ENCODE measurements at places on chromosomes 6 and 20. TPM values are rescaled to one million over a fixed set of nuclear protein-coding genes. Genes with fewer than 3 reads are reported as not detected.

FLRT3 gene
- 1.8 TPM for polyA plus RNA-seq

NUDT3 gene
- 9.1 TPM for polyA plus RNA-seq

NT5E gene
- polyA plus RNA-seq = 178 TPM

BHLHE23 gene
- polyA plus RNA-seq = not detected

RGS17 gene
- 0.75 TPM for polyA plus RNA-seq

MYH7B gene
- polyA plus RNA-seq = 0.09 TPM

ENPP5 gene
- polyA plus RNA-seq = not detected

GRCh38 chr6:123899745-123900144 is 96.1 kb downstream of the NKAIN2 start:
- no peaks in the 10 kb centered on the region for H3K36me3 ChIP-seq
- H3K4me1 ChIP-seq = no peaks in the 10 kb centered on the region
- DNase-seq = no peak
- H3K27me3 ChIP-seq = no peaks in the 10 kb centered on the region
- H3K4me3 ChIP-seq = no peak overlapping the region

DNA sequence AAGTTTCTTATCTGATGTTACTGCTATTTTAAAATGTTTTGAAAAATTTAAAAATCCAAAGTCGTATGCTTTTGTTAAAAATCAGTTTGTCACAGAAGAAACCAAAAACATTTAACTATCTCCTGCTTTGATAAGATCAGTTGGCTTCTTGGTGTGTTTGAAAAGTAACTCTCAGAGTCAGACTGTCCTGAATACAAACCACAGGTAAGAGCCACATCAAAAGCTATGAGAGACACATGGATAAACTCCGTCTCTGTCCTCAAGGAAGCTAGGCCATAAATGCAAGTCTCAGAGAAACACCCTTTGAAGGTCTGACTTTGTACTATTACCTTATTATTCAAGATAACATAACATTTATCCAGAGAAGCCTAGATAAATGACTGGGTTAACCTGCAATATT is 7.7 kb downstream of the HBS1L start:
- DNase-seq = no peak
- H3K27me3 ChIP-seq = no peaks in the 10 kb centered on the region
- H3K36me3 ChIP-seq = peaks cover 12% of the 10 kb centered on the region
- no peak overlapping the region for H3K4me3 ChIP-seq
- H3K4me1 ChIP-seq = no peaks in the 10 kb centered on the region

GRCh38 chr6:108432792-108433191 is 127.9 kb upstream of the FOXO3 start:
- H3K4me1 ChIP-seq = no peaks in the 10 kb centered on the region
- H3K27me3 ChIP-seq = no peaks in the 10 kb centered on the region
- H3K36me3 ChIP-seq = no peaks in the 10 kb centered on the region
- H3K4me3 ChIP-seq = no peak overlapping the region
- H3K27ac ChIP-seq = no peak overlapping the region

DNA sequence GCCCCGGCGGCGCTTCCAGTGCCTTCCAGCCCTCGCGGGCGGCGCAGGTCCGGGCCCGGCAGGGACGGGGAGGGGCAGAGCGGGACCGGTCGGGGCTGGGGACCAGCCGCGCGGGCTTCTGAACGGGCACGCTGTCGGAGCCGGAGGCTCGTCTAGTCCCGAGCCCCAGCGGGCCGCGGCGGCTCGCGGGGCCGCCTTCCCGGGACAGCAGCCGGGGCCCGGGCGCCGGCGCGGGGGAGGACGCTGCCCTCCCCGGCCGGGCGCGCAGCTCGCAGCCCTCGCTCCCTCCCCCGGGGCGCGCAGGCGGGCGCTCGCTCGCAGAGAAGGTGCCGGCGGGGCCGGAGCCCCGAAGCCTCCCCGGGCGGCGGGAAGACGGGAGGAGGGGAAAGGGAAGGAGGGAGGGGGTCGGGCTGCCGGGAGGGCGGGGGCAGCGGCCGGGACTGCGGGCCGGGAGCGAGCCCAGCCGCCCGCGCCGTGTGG is 696 bp upstream of the SIRPA start:
- DNase-seq = peak; percentile 59
- peak overlapping the region; percentile 77 for H3K4me3 ChIP-seq
- H3K36me3 ChIP-seq = peaks cover 3% of the 10 kb centered on the region
- peak overlapping the region; percentile 85 for H3K27ac ChIP-seq
- H3K27me3 ChIP-seq = no peaks in the 10 kb centered on the region

DNA sequence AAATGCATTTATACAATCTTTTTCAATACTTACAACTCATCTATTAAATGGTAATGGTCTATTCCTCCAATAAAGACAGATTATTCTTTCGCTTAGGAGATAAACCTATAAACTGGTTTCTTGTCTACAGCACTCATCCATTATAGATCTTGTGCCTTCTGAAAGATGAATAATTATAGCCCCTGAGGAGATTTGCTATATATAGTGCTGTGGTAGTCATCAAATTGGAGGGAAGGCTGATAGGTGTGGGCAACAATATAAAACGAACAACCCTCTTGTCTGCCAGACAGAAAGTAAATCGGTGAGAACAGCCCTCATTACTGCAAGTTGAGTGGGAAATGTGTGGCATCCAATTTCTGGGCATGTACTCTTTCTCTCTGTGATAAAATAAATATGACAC is 292.5 kb upstream of the CNR1 start:
- no peak for DNase-seq
- H3K4me3 ChIP-seq = no peak overlapping the region
- H3K4me1 ChIP-seq = no peaks in the 10 kb centered on the region
- no peaks in the 10 kb centered on the region for H3K36me3 ChIP-seq

GRCh38 chr20:59580146-59580946 is 24.0 kb upstream of the PHACTR3 start:
- no peak overlapping the region for H3K27ac ChIP-seq
- DNase-seq = no peak
- no peaks in the 10 kb centered on the region for H3K36me3 ChIP-seq
- no peaks in the 10 kb centered on the region for H3K4me1 ChIP-seq
- H3K27me3 ChIP-seq = peaks cover 10% of the 10 kb centered on the region

GRCh38 chr20:35994994-35995453 is 26.6 kb downstream of the CNBD2 start:
- H3K4me1 ChIP-seq = no peaks in the 10 kb centered on the region
- H3K27me3 ChIP-seq = peaks cover 3% of the 10 kb centered on the region
- DNase-seq = peak; percentile 76
- no peak overlapping the region for H3K27ac ChIP-seq
- no peak overlapping the region for H3K4me3 ChIP-seq
- H3K36me3 ChIP-seq = no peaks in the 10 kb centered on the region

DNA sequence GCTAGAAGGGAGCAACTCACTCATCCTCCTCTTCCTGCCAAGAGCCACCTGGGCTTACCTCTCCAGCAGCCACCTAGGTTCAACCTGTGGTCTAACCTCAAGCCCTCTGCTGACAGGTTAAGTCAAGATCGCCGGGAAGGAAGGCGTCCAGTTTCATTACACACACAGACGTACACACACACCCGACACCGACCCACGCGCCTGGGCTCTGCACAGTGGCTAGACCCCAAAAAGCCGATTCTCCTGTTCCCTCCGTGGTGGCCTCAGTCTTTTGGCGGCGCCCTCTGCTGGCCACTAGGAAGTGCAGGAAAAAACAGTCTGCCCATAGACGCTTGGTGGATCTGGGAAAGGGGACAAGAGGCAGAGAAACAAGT is 52.8 kb downstream of the MRPL14 start:
- no peaks in the 10 kb centered on the region for H3K36me3 ChIP-seq
- DNase-seq = peak; percentile 87
- no peaks in the 10 kb centered on the region for H3K27me3 ChIP-seq
- H3K4me1 ChIP-seq = peaks cover 32% of the 10 kb centered on the region
- H3K4me3 ChIP-seq = no peak overlapping the region

GRCh38 chr20:10837901-10838300 is 164.1 kb upstream of the JAG1 start:
- no peak overlapping the region for H3K27ac ChIP-seq
- H3K36me3 ChIP-seq = no peaks in the 10 kb centered on the region
- no peak for DNase-seq
- peaks cover 2% of the 10 kb centered on the region for H3K4me1 ChIP-seq

GRCh38 chr6:44855562-44856411 is 468.3 kb downstream of the CDC5L start:
- DNase-seq = peak; percentile 56
- H3K36me3 ChIP-seq = no peaks in the 10 kb centered on the region
- H3K4me3 ChIP-seq = no peak overlapping the region
- no peaks in the 10 kb centered on the region for H3K27me3 ChIP-seq

- no peak overlapping the region for H3K4me3 ChIP-seq
- H3K27ac ChIP-seq = no peak overlapping the region
- DNase-seq = no peak
- no peaks in the 10 kb centered on the region for H3K36me3 ChIP-seq
- H3K4me1 ChIP-seq = peaks cover 8% of the 10 kb centered on the region
Observed at GRCh38 chr6:168154263-168154917, 75.4 kb upstream of the FRMD1 start.

GRCh38 chr6:88179692-88180091 is 13.5 kb upstream of the CNR1 start:
- H3K36me3 ChIP-seq = no peaks in the 10 kb centered on the region
- no peak overlapping the region for H3K4me3 ChIP-seq
- H3K27ac ChIP-seq = no peak overlapping the region
- H3K27me3 ChIP-seq = no peaks in the 10 kb centered on the region

DNA sequence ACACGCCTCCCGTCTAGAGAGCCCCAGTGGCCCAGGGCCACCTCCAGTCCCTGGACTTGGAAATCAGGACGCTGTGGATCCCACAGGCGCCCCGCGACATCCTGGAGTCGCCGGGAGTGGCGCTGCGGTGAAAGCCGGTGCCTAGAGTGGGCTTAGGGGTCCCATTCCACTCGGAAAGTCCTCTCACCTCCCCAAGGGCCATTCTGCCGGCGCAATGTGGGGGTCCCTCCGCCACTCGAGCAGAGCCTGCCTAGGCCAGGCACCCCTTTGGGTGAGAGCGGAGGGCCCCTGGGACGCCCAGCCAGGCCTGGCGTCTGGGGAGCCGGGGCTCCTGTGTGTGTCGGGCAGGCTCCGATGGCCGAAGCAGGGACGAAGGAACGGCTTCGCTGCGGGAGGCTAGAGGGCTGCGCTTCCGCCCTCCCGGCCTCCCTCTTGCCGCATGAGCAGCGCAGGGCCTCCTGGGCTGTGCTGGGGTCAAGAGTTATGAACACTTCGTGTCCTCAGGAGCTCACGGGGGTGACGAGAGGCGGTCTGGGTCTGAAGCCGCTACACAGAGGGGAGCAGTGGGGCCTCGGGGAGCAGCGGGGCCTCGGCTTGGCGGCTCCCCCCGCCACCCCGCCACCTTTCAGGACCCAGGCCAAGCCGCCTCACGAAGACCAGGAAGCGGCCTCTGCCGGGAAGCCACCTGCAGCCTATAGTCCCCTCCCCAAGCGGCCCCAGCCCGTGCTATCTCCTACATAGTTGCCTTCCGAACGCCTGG is 13.6 kb downstream of the POU3F2 start:
- no peak overlapping the region for H3K4me3 ChIP-seq
- H3K36me3 ChIP-seq = no peaks in the 10 kb centered on the region
- peaks cover 58% of the 10 kb centered on the region for H3K27me3 ChIP-seq

DNA sequence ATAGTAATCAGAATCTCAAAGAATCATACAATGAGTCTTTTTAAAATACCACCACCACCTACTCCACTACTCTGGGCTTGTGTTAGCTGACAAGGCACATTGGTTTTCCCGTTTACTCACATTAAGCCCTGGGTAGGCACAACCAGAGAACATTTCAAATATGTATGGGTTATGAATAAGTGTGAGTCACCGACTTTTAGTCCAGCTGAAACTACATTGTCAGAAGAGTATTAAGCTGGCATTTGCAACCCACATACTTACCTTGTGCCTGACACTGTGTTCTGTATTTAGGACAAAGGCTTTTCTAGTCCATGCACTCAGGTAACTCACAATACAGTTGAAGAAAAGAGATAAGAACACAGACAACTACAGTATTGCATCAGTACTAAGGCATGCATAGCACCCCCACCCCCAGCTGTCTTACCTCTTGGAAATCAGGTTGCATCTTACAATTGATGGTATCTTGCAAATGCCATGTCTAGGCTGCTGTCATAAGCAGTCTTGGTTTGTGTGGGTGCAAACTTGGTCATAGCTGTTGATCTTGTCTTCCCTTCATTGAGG is 40.3 kb upstream of the AHI1 start:
- DNase-seq = peak; percentile 89
- H3K4me1 ChIP-seq = peaks cover 9% of the 10 kb centered on the region
- H3K27me3 ChIP-seq = no peaks in the 10 kb centered on the region
- H3K27ac ChIP-seq = no peak overlapping the region
- no peak overlapping the region for H3K4me3 ChIP-seq

DNA sequence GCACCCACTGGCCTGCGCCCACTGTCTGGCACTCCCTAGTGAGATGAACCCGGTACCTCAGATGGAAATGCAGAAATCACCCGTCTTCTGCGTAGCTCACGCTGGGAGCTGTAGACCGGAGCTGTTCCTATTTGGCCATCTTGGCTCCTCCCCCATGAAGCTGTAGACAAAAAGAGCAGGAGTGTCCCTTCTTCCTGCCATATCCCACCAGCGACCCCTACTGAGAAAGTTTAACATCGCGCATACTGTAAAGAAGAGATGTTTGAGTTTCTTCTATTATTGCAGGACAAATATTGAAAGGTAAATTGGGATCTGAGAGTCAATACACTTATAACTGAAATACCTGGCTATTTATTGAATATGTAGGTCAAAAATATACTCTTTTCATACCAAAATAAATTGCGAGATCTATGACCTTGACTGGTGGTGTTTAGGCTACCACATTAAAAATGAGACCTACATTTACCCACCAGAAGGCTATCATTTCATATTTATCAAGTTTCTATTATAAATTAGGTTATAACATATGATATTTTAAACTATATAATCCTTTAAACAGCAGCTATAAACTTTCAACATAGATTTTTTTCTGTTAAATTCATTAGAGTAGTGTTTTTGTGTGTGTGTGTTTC is 586.3 kb downstream of the HTR1B start:
- H3K4me1 ChIP-seq = no peaks in the 10 kb centered on the region
- no peak overlapping the region for H3K4me3 ChIP-seq
- DNase-seq = peak; percentile 12
- no peaks in the 10 kb centered on the region for H3K36me3 ChIP-seq
- no peak overlapping the region for H3K27ac ChIP-seq
- H3K27me3 ChIP-seq = no peaks in the 10 kb centered on the region

- DNase-seq = peak; percentile 46
- peaks cover 1% of the 10 kb centered on the region for H3K4me1 ChIP-seq
- H3K27ac ChIP-seq = peak overlapping the region; percentile 76
- no peaks in the 10 kb centered on the region for H3K36me3 ChIP-seq
- peak overlapping the region; percentile 90 for H3K4me3 ChIP-seq
Observed at GRCh38 chr6:26172608-26172968, 85.4 kb downstream of the HFE start.

DNA sequence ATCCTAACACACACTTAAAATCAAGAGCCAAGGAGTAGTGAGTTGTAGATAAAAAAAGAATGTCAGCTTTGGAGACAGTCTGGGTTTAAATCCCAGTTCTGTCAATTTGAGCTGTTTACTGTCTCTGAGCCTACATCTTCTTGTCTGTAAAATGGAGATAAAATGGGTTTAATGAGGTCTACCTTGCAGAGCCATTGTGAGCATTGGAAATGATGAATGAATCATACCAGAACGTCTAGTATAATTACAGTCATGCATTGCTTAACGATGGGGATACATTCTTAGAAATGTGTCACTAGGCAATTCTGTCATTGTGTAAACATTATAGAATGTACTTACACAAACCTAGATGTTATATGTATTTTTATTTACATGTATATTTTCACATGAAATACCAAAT is 17.6 kb upstream of the SGK2 start:
- H3K4me1 ChIP-seq = no peaks in the 10 kb centered on the region
- no peaks in the 10 kb centered on the region for H3K27me3 ChIP-seq

- H3K27me3 ChIP-seq = no peaks in the 10 kb centered on the region
Observed at GRCh38 chr6:73665686-73666319, 12.0 kb upstream of the SLC17A5 start.

GRCh38 chr6:23875006-23875405 is 251.0 kb upstream of the NRSN1 start:
- no peaks in the 10 kb centered on the region for H3K36me3 ChIP-seq
- no peaks in the 10 kb centered on the region for H3K4me1 ChIP-seq
- no peak overlapping the region for H3K4me3 ChIP-seq
- no peaks in the 10 kb centered on the region for H3K27me3 ChIP-seq
- no peak overlapping the region for H3K27ac ChIP-seq
